ENCODE measurements at places on chromosomes 5 and 9. TPM values are rescaled to one million over a fixed set of nuclear protein-coding genes. Genes with fewer than 3 reads are reported as not detected.

SPIN1 gene
- total RNA-seq, result 20.8 TPM

ZBTB5 gene
- 13.3 TPM for total RNA-seq

MUSK gene
- total RNA-seq, result not detected

MEGF10 gene
- total RNA-seq, result 0.05 TPM

GRXCR2 gene
- total RNA-seq, result not detected

IFNA13 gene
- not detected for total RNA-seq

CATSPER3 gene
- 0.18 TPM for total RNA-seq

SPATA31E1 gene
- total RNA-seq, result not detected

GPX3 gene
- total RNA-seq, result 0.38 TPM

SLC44A1 gene
- 21.2 TPM for total RNA-seq

TYRP1 gene
- total RNA-seq, result not detected

GFI1B gene
- total RNA-seq, result not detected

ANKRD31 gene
- not detected for total RNA-seq

JADE2 gene
- total RNA-seq, result 67.0 TPM

SNX24 gene
- total RNA-seq, result 5.0 TPM

ANKRA2 gene
- 13.3 TPM for total RNA-seq

SLC22A4 gene
- total RNA-seq, result 0.13 TPM

KCNT1 gene
- total RNA-seq, result not detected

CA9 gene
- total RNA-seq, result 4.0 TPM

SUSD3 gene
- 39.8 TPM for total RNA-seq

CCIN gene
- total RNA-seq, result not detected

MARCHF11 gene
- total RNA-seq, result not detected

ARID3C gene
- 0.24 TPM for total RNA-seq

TMEM8B gene
- total RNA-seq, result 7.6 TPM

SLC46A2 gene
- total RNA-seq, result not detected

SMIM33 gene
- total RNA-seq, result not detected

SLC6A7 gene
- total RNA-seq, result not detected

TAF11L5 gene
- total RNA-seq, result not detected

CANX gene
- total RNA-seq, result 550 TPM

FSD1L gene
- total RNA-seq, result 23.2 TPM

TMEM161B gene
- 23.9 TPM for total RNA-seq

SPATA31C1 gene
- not detected for total RNA-seq

POC5 gene
- 14.4 TPM for total RNA-seq
